SW 1271 (cell line): ENCODE measurements at places on chromosomes 12 and 14.

- DNase-seq: no peak
These were observed 2.7 kb upstream of the NKX2-8 start for GRCh38 chr14:36585100-36585499.

DNA sequence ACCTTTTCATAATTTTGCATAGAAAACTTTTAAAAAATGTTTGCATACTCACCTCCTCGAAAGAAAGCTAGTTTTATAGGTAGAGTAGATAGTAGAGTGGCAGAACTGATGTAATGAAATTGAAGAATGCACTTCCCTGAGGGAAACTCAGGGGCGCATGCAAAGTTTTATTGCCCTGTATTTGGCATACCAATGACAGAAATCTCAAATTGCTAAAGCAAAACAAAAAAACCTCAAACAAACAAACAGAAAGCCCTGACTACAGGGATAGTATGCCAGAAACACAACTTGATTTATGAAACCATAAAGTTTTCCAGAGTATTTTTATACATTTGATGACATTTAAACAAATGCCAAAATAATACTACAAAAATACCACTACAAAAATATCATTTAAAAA lies 1.8 kb downstream of the RASSF9 start:
- DNase-seq: no peak

DNA sequence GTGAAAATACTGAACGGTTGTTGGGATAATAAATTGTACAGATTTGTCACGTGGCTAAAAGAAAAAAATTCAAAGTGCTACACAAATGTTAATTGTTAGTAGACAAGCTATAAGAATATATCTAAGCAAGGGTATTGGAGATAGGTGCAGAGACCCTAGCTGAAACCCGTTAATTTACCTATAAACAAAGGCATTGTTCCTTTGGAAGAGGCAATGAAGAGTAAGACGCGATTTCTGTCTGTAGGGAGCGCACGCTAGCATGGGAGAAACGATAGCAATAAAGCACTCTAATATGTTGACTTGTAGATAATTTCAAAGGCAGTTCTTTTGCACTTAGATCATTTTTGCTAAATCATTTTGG lies 565 bp downstream of the CCDC77 start:
- no peak for DNase-seq

GRCh38 chr12:122966743-122967550 lies 684 bp upstream of the ABCB9 start:
- DNase-seq: no peak

GRCh38 chr12:76558684-76559399 lies 729 bp downstream of the OSBPL8 start:
- no peak for DNase-seq

DNA sequence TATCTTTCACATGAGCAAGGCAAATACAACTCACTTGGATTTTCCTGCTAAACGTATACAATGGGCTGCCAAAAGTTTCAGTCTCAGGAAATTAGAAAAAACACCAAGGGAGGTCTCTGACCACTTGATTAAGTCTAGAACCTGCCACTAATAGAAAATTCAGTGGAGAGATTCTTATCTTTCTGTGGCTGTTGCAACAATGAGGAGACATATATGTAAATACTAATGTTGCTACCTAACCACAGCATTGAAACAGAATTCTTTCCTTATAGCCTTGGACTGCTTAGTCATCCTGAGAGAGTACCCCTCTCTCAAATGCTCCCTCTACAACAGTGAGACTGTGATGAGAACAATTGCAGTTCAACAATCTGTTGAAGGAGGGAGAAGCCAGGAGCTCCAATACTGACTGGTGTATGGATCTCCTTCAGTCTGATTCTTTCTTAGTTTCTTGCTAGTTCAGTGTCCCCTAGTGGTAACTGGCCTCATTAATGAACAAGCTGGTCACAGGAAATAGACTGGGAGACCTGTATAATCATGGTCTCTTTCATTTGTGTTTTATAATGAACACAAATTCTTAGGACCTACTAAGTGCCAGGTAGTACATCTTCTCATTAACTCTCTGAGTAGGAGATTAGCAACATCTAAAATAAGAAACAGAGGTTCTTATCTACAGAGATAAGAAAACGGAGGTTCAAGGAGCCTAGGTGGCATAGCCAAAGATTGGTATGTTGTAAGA lies 164.5 kb downstream of the SLC38A4 start:
- peak; percentile 54 for DNase-seq

DNA sequence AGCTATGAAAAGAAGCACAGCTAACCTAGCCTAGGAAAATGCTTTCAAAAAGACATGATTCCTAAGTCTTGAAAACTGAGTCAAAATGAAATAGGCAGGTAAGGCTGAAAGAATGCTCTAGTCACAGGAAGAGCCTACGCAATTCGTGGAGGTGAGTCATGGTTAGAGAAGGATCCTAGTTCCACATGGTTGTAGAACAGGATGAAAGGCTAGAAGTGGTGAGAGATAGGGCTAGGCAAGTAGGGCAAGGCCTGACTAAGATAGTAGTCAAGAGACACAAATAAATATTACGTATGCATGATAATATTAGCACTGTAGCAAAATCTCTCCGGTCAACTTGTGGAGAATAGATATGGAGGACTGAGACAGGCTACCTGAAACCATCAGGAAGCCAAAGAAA lies 47.2 kb downstream of the PLCZ1 start:
- peak; percentile 26 for DNase-seq

GRCh38 chr12:6425590-6426531 lies 18.9 kb upstream of the CD27 start:
- DNase-seq: no peak

GRCh38 chr12:7731486-7731885 lies 15.7 kb downstream of the CLEC4C start:
- DNase-seq: no peak

DNA sequence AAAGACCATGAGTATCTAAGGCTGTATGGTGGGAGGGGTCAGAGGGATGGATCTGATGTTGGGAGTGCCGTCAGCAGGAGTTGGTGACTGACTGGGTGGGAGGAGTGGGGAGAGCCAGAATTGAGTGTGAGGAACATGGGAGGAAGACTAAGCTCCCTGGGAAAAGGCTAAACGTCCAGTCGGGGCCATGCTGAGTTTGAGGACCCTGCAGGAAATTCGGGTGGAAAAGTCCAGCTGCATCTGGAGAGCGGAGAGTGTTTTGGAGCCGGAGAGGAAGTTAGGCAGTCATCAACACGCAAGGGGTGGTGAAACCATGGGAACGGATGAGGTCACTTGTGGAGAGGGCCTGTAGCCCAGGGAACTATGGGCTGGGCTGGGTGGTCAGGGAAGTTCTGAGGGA lies 60.9 kb downstream of the ELK3 start:
- DNase-seq: no peak

GRCh38 chr12:4388662-4389061 lies 9.2 kb upstream of the FGF23 start:
- no peak for DNase-seq

DNA sequence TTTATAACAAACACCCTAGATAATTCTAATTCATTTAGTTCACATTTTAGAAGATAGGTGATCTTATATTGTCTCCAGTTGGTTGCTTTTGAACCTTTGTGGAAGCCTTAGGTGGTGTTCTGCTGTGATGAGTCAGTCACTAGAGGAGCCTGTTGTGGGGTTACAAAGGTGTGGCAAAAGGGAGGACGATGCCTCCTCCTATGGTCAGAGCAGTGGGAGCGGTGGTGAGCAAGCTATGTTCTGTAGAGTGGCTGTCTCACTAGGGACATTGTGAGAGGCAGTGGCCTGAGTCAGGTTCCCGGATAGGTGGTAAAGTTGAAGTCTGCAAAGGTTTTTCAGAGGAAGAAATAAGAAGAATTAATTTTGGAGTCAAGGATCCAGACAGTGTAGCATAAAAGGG lies 71.6 kb upstream of the USP44 start:
- DNase-seq: no peak

DNA sequence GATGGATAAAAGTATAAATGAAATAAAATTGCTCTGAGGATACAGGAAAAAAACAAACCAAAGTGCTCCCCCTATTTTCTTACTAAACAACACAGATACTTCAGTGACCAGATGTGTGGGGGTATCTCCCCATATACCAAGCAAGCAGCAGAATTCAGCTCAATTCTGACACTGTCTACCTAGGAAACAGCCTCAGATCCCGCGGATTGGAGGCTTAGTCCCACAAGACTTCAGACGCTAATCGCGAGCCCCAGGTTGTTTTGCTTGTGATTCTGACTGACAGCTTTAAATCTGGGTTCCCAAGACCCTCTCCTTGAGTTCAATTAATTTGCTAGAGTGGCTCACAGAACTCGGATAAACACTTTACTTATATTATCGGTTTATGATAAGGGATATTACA lies 17.3 kb downstream of the NFKBIA start:
- no peak for DNase-seq
